ENCODE measurements at places on chromosomes 2 and 18.

- DNase-seq, result peak; percentile 30
Measured at GRCh38 chr2:220068846-220069245, 441.4 kb downstream of the SLC4A3 start.

- DNase-seq, result no peak
Measured at GRCh38 chr18:39529358-39529757, 1963.8 kb upstream of the CELF4 start.

GRCh38 chr2:151758744-151759143 lies 24.5 kb upstream of the NEB start:
- DNase-seq, result no peak

GRCh38 chr18:63365876-63366212 lies 1.2 kb downstream of the KDSR start:
- no peak for DNase-seq

GRCh38 chr2:174613531-174613930 lies 15.9 kb upstream of the WIPF1 start:
- no peak for DNase-seq

DNA sequence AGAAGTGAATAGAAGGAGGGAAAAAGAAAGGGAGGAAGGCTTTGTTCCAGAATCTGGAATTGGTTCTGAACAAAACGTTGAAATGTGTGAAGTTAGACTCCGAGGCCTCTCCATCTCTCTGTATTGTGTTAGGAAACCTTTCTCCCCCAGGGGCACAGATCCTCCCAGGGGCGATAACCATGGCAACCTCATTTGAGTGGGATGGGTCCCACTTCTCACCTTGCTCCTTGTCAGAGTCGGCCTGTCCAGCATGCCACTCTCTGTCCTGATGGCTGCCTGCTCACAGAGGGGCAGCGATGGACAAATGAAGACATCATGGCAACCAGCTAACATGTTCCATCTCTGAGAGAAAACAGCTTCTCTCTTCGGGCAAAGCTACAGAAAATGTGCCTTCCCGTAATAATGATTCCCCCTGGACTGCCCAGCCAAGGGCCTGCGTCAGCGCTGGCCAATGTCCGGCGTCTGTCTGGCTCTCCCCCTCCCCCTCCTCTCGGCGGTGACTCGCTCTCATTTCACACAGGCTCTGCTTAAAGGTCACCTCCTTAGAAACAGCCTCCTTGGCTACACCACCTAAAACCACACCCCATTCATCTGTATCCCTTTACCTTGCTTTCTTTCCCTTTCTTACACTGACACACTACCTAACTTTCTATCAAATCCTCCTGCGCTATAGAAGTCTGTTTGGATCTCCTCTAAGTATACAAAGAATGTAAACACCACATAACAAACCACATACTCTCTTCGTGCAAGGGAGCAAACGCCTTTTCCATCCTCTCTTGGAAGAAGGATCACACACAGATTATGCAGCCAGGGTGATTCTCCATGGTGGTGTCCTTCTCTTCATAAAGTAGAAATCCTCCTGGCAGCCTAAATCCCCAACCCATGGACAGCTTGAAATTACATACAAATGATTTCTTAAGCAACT lies 32.1 kb upstream of the TTC39C start:
- peak; percentile 82 for DNase-seq

GRCh38 chr18:13191031-13191430 lies 27.5 kb upstream of the LDLRAD4 start:
- no peak for DNase-seq

DNA sequence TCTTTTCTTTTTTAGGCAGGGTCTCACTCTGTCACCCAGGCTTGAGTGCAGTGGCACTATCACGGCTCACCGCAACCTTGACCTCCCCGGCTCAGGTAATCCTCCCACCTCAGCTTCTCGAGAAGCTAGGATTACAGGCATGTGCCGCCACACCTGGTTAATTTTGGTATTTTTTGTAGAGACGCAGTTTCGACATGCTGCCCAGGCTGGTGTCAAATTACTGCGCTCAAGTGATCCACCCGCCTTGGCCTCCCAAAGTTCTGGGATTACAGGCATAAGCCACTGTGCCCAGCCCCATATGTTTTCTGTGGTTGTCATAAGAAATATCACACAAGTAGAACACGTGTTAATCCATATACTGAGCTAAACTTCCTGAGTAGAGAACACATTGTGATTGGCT lies 14.6 kb downstream of the ENOSF1 start:
- DNase-seq, result no peak

DNA sequence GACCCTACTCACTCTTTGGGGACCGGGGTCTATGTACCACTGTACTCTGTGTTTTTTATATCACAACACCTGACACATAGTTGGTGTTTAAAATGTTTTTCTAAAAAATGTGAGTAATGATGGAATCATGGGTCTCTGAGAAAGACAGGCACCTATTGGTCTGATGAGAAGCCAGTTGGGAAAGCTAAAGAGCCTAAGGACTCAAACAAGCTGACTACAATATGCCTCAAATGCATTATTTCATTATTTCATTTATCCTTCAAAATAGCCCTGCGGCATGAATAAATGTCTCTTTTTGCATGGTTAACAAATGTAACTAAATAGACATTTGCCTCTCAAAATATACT lies 102.9 kb upstream of the SCN1A start:
- no peak for DNase-seq

GRCh38 chr2:68387408-68388350 lies 22.6 kb downstream of the PLEK start:
- no peak for DNase-seq

- no peak for DNase-seq
Measured at GRCh38 chr2:134706587-134707329, 12.0 kb downstream of the TMEM163 start.

DNA sequence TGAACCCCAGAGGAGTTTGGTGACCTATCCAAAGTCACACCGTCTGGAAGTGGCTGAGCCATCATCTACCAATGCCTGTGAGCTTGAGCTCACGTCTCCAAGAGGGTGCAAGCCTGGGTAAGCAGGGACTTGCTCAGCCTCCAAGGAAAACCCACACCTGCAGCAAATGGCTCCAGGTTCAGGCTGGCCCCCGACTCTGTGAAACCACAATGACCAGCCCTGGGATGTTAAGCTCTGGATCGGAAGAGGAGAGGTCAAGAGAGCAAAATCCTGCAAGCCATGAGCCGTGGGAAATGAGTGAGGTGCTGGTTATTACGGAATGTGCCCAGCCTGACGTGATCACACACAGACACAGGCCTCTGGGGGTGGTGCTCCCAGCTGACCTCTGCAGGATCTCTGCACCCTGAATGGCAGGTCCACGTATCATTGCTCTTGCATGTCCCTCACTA lies 94.1 kb upstream of the OTOS start:
- DNase-seq, result peak; percentile 47

GRCh38 chr2:159539701-159540100 lies 76.6 kb downstream of the BAZ2B start:
- no peak for DNase-seq

- peak; percentile 72 for DNase-seq
Measured at GRCh38 chr2:152426801-152427200, 91.8 kb downstream of the FMNL2 start.

DNA sequence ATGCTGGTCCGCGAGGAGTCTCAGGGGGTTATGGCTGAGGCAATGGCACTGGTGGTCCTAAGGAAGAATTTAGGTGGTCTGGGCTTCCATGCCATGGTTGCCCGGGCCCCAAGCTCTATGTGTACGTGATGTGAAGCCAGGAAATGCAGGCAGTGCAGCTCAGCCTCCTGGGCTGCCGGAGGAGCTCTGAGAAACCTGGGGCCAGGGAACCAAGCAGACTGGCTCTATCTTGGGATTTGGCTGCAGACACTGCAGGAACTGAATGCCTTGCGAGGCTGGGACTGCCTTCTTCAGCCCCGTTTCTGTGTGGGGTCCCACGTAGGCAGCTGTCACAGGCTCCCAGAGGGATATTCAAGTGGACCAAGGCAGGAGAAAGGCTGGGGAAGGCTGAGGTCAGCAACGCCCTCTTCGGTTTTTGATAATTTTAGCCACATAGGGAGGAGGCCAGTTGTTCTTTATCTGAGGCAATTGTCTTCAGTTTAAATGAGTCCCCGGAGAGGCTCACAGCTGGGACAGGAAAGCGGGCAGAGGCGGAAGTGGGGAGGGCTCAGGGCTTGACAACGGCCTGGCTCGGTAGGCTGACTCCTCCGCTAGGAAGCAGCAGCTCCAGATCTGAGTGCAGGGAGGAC lies 77.7 kb downstream of the RHOB start:
- peak; percentile 39 for DNase-seq

- no peak for DNase-seq
Measured at GRCh38 chr2:195686564-195686963, 29.5 kb downstream of the SLC39A10 start.

GRCh38 chr2:191038241-191038725 lies 24.3 kb upstream of the STAT1 start:
- DNase-seq, result peak; percentile 96

DNA sequence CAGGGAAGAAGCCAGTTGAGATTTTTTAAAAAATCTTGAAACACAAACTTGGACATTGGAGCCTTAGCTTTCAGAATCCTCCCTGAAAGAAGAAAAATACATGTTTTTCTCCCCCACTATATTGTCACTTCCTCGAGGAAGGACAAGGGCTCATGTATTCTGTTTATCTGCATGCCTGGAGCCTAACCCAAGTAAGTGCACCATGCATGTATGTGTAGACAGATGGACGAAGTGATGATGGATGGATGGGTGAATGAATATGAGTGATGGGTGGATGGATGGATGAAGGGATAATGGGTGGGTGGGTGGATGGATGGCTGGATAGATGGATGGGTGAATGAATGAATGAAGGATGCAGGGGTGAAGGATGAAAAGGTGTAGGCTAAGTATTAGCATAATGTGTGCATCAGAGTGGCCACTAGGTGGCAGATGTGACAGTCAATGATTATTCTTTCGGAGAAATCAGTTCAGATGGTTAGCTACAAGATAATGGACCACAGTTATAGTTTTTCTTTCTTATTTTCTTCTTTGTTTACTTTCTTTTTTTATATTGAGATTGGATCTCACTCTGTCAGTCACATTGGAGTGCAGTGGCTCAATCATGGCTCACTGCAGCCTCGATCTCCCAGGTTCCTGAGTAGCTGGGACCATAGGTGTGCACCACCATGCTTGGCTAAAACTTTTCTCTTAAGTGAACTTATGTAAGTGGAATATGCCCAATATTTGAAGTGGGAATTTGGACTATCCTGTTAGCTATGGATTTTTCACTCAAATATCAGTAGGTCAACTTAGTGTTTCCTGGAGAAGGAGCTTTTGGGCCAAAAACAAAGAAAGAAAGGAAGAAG lies 18.5 kb upstream of the CCDC93 start:
- DNase-seq, result peak; percentile 46

- DNase-seq, result peak; percentile 56
Measured at GRCh38 chr2:173647681-173648311, 293.1 kb downstream of the CDCA7 start.

DNA sequence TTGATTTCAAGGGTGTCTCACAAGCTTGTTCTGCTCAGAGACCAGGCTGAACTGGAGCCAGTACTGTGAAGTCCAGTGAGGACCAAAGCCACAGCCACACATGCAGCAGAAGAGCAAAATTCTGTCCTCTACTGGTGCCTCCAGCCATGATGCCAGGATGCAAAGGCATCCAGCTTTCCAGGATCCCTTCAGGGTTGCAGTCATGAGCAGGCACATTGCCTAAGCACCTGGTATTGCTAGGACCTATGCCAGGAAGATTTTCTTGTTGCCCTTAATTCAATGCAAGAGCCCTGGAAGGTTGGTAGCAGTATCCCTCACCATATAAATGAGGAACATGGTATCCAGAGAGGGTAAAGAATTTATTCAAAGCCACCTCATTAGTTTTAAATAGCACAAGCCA lies 78.9 kb upstream of the CYRIA start:
- DNase-seq, result no peak

DNA sequence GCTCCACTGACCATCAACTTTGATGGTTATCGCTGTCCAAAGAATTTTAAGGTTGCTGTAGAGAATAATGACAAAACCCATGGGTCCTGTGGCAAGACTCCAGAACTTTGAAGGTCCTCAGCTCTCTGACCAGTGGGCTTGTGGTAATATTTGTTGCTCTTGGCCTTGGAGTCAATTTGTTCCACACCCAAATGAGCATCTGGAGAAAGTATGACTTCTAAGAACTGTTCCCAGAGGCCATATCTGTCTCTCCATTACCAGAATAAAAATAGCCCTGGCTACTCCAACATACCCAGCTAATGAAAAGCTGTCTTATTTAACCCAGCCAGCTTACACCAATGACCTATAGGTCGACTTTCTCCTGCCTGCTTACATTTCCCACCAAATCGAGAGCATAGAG lies 466.4 kb downstream of the MEIS1 start:
- DNase-seq, result peak; percentile 71

- no peak for DNase-seq
Measured at GRCh38 chr2:69081001-69081580, 68.1 kb downstream of the ANTXR1 start.

GRCh38 chr2:217366266-217366895 lies 506.5 kb upstream of the TNP1 start:
- DNase-seq, result no peak

- DNase-seq, result no peak
Measured at GRCh38 chr18:22109535-22109934, 59.9 kb upstream of the GATA6 start.

DNA sequence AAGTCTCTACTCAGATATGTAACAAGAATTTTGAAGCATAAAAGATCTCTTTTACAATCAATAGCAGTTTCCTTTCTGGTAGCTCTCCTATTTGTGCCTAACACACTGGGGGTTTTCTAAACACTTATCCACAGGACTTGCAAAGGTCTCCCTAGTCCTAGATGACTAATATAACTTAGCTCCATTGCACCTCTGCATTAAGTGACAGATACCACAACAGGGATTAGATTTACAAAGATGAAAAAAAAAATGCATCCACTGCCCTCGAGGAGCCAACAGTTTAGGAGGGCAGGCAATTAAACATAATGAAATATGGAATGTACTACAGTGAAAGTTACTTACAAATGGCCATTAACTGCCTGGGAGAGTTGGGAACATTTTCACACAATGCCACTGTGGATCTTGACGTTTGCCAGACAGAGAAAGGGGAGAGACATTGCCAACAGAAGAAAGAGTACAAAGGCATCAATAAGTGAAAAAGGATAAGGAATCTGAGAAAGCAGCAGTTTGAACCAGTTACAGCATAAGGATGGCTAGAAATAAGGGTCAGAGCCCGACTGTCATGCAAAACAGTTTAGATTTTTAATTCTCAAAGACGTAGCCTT lies 14.3 kb downstream of the PPP3R1 start:
- DNase-seq, result no peak

GRCh38 chr2:100813527-100813926 lies 6.4 kb upstream of the NPAS2 start:
- DNase-seq, result peak; percentile 58

DNA sequence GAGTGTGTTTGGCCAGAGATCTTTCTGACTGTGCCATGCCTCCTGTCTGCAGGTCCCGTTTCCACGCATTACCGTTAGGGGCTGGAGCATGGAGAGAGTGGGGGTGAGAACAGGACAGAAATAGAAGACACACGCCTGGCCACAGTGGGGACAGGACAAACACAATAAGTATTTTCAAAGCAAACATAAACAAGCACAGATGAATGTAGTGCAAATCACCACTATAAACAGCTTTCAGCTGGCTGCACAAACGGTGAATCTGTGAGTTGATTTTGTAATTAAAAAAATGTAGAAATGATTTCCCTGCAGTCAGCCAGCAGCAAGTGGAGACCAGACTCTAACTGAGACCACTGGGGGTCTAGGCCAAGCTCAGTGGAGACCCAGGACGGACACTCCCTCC lies 6.8 kb downstream of the KCNK3 start:
- DNase-seq, result no peak

GRCh38 chr2:165007161-165007744 lies 51.9 kb upstream of the SLC38A11 start:
- DNase-seq, result no peak

Measured in fibroblast of mammary gland (primary cell).